Activated CD8-positive, alpha-beta memory T cell treated with anti-CD3 and anti-CD28 coated beads for 1 hour (primary cell): ENCODE measurements at places on chromosomes 4 and X.

- no peak for DNase-seq
Observed at GRCh38 chrX:15781961-15782699, 8.2 kb upstream of the ZRSR2 start.

GRCh38 chr4:184861047-184861446 lies 35.3 kb upstream of the ACSL1 start:
- DNase-seq: no peak

DNA sequence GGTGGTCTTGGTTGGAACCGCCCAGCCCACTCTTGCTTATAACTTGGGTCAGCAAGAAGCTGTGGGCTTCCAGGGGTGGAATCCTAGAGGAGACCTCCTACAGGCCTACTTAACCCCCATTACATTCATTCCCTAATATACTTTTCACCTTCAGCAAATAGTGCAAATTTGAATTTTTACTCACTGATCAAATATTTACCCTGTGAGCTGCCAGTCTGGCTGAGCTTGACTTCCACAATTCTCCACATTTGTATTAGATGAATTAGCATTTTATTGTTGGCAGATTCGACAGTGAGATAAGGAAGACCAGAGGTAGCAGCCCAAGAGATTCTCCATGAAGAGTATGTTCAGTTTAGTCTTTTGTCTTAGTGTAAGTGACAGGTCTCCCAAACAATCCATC lies 199.6 kb downstream of the BCOR start:
- DNase-seq: no peak

- no peak for DNase-seq
Observed at GRCh38 chrX:134580907-134581306, 77.4 kb downstream of the PLAC1 start.

DNA sequence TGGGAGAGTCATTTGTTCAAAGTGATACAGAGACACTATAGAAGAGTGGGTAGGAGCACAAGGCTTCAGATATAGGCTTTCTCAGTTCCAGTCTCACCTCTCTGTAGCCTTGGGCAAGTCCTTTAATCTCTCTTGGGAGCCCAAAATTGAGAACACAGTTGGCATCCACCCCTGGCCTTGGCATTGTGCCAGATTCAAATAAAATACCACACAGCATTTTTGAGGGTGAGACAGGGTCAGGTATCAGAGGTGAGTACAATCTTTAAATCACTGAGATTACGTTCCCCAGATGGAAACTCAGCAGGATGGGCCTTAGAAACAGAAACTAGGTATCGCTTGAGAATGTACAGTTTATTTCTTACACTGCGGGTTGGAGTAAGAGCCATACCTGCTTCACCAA lies 25.2 kb upstream of the SMIM10L2A start:
- no peak for DNase-seq

DNA sequence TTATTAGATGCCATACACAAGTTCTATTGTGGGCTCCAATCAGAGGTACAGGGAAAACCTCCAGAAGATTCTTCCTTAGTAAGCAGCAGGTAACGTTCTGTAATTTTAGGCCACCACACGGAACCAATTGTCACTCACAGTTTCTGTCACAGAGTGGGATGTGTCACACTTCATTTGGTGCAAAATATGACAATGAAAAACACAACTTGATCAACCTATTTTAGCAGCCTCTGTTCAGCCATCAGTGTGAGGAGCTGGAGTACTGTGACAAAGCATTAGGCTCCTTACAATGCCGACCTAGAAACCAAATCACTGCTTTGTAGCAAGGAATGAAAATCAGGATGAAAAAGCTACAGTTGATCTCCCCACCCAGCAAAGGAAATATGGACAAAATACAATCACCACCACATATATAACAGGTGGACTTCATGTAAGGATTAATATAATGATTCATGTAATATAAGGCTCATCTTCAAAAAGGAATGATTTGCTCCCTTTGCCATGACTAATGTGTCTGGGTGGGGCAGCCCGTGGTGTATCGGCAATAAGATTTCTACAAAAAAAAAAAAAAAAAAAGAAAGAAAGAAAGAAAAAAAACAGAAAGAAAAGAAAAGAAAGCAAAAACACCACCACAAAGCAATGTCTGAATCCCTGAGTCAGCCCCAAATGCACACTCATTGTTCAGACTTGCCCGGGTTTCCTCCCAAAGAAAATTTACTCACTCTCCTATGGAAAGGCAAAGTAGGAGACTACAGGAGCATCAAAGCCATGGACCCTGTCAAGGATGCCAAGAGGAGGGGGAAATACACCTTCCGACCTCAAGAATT lies 36.0 kb downstream of the SLC9A7 start:
- no peak for DNase-seq

GRCh38 chr4:64464581-64464980 lies 55.3 kb upstream of the TECRL start:
- DNase-seq: no peak

- DNase-seq: no peak
Observed at GRCh38 chrX:42869011-42869410, 91.0 kb upstream of the PPP1R2C start.

DNA sequence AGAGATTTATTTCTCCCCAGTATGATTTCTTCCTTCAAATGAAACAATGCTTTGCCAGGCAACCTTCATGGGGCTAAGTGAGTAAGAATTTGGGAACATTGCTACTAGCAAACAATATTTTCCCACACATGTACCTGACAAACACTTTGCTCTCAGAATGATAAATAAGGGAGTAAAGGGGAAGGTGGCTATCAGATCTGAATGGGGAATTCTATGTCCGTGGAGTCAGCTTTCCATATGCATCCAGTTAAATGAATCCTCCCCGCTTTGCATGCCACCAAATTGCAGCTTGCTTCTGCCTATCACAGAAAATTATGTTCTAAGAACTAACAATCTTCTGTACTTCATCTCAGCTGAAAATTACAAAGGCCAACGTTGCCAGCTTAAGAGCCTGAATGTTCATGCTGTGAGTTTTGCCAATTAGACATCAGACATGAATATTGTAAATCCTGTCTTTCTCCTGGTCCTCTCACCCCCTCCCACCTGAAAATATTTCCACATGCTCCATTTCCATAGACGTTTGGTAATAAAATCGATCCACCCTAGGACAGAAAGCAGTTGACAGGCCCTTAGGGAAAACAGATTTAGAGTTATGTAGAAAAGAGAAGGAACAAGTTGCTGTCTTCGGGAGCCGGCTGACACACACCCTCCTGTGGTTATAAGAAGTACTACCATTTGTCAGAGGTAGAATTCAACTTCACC lies 6.3 kb downstream of the MEPE start:
- DNase-seq: no peak

DNA sequence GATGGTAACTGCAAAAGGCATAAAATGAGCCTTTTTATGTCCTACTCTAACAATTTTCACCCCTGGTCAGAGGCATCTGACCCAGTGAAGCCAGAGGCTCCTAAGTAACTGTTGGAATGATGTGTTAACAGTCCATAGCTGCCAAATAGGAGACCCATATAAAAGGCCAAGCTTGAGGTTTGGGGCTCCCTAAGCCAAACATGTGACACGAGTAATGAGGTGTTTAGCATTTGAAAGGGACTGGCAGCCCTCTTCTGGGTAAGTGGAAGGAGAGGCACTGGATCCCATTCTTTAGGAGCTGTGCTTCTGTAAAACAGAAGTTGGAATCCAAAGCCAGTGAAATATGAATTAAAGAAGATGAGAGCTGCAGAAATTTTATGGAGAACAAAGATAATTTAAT lies 100.6 kb upstream of the PNPLA4 start:
- DNase-seq: no peak

- no peak for DNase-seq
Observed at GRCh38 chr4:173752610-173753230, 222.7 kb upstream of the HAND2 start.

GRCh38 chr4:48645225-48645794 lies 134.8 kb downstream of the FRYL start:
- DNase-seq: no peak

DNA sequence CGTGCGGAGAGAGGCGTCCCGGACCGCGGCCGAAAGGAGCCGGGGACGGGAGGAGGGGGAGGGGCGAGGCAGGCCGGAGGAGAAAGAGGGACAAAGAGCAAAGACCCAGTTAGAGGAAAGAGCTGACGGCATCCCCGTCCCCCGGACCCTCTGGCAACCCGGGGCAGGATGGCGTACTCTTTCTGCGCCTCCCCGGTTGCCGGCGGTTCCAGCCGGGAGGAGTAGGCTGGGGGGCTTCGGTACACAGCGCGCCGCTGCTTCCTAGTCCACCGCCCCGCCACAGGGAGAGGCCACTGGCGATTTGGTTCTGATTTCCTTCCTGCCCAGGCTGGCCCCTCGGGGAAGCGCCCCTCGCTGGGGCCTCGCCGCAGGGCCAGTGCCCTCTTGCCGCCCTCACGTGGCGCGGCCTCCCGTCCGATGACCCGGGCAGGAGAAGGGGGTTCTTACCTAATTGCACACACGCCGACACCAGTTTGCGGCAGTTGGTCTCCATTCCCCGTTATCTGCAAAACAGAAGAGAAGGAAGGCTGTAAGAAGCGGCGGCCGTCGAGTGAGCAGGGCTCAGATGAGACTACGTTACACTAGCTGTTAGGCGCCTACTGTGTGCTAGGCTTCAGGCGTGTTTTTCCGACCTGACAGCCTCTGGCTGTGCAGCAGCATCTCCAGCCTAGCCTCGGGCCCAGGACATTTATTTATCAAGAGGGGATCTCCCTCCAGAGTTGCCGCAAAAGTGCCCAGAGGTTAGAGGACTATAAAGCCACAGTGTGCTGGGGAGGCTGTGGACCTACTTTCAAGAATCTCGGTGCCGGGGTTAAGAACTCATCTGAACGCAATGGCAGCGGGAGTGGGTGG lies 9.9 kb upstream of the PITX2 start:
- DNase-seq: no peak

GRCh38 chrX:24796204-24796603 lies 102.5 kb downstream of the POLA1 start:
- no peak for DNase-seq

GRCh38 chr4:40546506-40546905 lies 83.2 kb downstream of the RBM47 start:
- no peak for DNase-seq

- no peak for DNase-seq
Observed at GRCh38 chr4:123744664-123745290, 348.2 kb downstream of the SPRY1 start.

DNA sequence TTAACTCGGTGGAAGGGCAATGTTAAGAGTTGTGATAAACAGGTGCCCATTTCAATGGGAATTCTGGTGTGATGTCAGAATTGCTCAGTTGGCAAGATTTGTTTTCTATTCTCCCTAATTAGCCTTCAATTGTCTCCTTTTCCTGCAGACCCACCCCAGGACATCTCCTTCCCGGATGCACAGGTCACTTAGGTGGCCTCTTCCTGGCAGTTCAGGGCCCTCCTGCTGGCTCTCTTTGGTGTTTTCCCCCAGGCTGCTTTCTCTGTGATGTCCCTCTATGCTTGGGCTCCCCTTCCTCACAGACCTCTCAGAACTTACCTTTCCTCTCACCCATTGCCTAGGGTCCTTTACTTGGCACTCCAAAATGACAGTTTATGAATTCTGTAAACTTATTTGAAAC lies 126.3 kb downstream of the GPAT3 start:
- no peak for DNase-seq

- no peak for DNase-seq
Observed at GRCh38 chr4:25801594-25801993, 61.2 kb downstream of the SEL1L3 start.

- no peak for DNase-seq
Observed at GRCh38 chrX:15055146-15055930, 182.1 kb downstream of the MOSPD2 start.

GRCh38 chrX:155035688-155036087 lies 9.0 kb downstream of the FUNDC2 start:
- no peak for DNase-seq

GRCh38 chrX:132271311-132271778 lies 52.1 kb upstream of the RAP2C start:
- DNase-seq: no peak

- no peak for DNase-seq
Observed at GRCh38 chr4:76753814-76754213, 144.1 kb downstream of the SOWAHB start.

GRCh38 chrX:102720237-102721168 lies at the start of gene GPRASP3:
Gene GPRASP3 (plus strand): TSS chrX:102720743. CDS start chrX:102748996, 28,253 bp downstream.
- DNase-seq: peak; percentile 33

DNA sequence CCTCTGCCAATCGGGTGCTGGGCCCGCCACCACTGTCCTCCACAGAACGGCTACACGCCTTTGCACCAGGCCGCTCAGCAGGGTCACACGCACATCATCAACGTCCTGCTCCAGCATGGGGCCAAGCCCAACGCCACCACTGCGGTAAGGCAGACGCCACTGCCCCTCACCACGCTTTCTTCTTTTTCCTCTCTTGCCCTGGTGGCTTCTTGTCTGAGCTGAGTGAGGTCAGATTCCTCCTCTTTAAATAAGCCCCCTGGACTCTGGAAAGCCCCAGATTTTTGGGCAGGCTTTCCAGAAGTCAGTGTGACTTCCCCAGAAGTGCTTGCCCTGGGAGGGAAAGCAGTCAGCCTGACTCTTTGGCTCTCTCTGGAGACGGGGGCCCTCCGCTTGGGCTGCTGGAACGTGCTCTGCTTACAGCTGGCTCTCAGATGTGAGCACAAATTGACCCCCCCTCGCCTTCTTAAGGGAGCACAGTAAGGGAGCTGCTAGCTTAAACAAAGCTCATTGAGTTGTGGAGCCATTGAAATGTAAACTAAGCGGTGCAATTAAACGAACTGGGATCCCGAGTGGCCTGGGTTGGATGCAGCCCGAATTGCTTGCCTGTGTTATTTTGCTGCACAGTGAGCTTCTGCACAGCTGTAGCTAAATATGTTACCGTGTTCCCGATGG lies 243.1 kb downstream of the ANK2 start:
- DNase-seq: no peak

GRCh38 chr4:145808021-145808650 lies 128.2 kb downstream of the C4orf51 start:
- no peak for DNase-seq

- no peak for DNase-seq
Observed at GRCh38 chr4:25128671-25129070, 31.6 kb downstream of the SEPSECS start.

GRCh38 chr4:26896636-26897035 lies 36.0 kb downstream of the STIM2 start:
- DNase-seq: no peak

DNA sequence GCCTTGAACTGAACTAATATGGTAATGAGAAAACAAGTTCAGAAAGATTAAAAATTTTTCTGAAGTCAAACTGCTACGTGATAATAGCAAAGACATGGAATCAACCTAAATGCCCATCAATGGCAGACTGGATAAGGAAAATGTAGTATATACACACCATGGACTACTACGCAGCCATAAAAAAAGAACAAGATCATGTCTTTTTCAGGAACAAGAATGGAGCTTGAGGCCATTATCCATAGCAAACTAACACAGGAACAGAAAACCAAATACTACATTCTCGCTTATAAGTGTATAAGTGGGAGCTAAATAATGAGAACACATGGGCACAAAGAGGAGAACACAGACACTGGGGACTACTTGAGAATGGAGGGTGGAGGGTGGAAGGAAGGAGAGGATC lies 4.3 kb upstream of the RPS3A start:
- no peak for DNase-seq

DNA sequence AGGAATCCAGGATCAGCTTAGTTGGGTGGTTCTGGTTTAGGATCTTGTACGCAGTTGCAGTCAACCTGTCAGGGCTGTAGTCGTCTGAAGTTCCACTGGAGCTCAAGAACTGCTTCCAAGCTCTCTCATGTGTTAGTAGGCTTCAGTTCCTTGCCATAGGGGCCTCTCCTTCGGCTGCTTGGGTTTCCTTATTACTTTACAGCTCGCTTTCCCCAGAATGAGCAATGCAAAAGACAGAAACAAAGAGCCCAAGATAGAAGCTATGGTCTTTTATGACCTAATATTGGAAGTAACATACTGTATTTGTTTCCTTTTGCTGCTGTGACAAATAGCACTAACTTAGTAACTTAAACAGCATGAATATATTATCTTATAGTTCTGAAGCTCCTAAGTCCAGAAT lies 51.7 kb downstream of the TIGD2 start:
- DNase-seq: no peak

- DNase-seq: no peak
Observed at GRCh38 chr4:143302536-143302935, 34.1 kb upstream of the GAB1 start.
